EL (cell line): ENCODE measurements at places on chromosomes 11 and 22.

GRCh38 chr11:29483831-29484230 lies 533.0 kb downstream of the KCNA4 start:
- DNase-seq: no peak

- no peak for DNase-seq
These were observed 82.8 kb downstream of the FBXO7 start for GRCh38 chr22:32557444-32557843.

DNA sequence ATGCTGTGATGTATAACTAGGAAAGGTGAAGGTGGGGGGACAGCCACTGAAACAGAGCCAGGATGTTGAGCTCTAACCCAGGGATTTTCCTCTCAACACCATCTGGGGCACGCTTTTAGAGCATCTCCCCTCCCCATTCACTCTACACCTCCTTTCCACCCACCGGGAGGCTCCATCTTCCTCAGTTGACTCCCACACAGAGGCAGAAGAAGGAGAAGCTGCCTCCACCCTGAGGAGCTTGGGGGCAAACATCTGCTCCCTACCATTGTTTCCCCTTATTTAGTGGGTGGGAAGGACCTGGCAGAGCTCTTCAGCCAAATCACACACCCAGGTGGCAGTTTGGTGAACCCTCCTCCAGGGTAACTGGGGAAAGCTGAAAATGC lies 50.0 kb upstream of the ADA2 start:
- DNase-seq: no peak

GRCh38 chr22:44616882-44617655 lies 84.9 kb upstream of the PRR5 start:
- no peak for DNase-seq

GRCh38 chr11:116853461-116854073 lies 16.1 kb upstream of the APOA1 start:
- DNase-seq: peak; percentile 94

DNA sequence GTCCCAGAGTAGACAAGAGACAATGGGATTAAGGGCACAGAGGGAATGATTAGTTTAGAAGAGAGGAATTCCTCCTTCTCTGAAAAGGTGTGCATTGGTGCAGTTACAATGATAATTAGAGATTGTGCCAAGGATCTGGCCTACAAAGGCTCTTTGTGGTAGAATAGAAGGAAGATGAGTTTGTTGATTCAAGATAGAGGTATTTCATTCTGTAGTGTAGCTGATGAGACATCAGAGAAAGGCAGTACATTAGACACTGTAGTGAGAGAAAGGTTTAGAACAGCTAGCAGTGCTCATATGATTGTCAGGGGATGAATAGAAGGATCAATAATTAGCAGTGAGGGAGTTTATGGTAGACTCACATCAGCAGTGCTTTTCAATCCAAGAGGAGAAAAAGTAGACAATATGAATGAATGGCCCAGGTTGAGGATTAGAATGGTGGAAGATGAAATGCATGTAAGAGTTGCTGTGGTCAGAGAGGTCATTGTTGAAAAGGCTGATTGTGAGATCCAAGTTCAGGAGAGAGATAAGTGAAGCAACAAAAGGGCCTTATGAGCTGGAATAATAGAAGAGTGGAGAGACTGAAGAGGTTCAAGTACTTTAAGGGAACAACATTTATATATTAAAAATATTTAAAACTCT lies 28.9 kb downstream of the SIK2 start:
- DNase-seq: peak; percentile 22

GRCh38 chr11:3201112-3201581 lies 17.5 kb downstream of the MRGPRG start:
- DNase-seq: no peak

DNA sequence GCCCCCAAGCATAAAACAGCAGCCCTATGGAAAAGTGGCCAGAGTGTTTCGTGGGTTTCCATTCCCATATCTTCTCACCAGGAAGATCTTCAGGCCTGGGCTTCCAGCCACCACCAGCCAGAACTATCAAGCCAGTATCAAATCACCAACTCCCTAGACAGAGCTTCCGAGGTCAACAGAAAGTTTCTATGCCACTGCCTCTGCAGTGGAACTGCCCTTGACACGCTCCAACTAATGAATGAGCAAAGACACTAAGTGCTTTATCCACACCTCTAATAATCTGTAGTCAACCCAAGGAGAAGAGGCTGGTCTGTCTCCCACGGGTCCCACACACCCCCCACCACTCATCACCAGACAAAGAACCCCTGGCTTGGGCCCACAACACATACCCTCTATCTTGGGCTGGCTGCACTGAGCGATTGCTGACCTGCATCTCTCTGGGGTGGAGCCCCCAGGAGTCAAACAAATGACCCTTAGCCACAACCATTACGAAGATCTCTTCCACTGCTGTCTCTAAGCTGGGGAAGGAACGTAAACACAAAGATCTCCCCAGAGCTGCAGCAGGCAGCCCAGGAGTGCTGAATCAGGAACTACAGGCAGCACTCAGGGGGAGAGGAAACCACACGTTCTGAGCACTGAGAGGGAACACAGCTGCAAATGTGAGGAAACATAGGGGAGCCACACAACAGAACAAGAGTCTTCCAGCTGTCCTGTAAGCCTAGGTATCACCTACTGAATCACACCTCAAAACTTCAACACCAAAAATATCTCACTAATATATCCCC lies 9.7 kb downstream of the OR5AN1 start:
- DNase-seq: no peak

DNA sequence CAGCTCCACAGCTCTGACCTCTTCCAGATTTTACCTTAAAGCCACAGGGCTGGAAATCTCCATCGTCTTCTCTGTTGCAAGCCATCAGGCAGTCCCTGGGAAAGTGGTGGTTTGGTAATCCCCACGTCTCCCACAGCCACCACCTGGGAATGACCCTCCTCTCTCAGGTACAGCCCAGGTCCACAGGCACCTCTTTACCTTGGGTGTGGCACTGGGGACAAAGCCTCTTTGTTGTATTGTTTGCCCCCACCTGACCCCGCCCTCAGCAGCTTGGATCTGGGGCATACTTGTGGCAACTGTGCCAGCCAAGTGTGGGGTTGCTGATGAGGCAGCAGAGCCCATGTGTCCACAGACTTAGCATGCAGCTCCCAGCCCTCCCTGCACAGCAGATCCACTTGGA lies 77.6 kb downstream of the LRRC32 start:
- DNase-seq: no peak

- no peak for DNase-seq
These were observed 279.0 kb downstream of the CTTN start for GRCh38 chr11:70677232-70677916.
